ENCODE measurements at places on chromosomes 3 and 15.

DNA sequence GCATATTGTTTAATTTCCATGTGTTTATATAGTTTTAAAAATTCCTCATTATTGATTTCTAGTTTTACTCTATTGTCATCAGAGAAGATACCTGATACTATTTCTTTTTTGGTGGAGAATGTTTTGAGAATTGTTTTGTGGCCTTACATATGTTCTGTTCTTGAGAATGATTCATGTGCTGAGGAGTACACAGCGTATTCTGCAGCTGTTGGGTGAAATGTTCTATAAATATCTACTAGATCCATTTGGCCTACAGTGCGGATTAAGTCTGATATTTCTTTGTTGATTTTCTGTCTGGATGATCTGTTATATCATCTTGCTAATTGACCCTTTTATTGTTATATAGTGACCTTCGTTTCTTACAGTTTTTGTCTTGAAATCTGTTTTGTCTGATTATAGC, 109.7 kb downstream of the UBE2E2 start:
- no peak for DNase-seq

- DNase-seq, result no peak
Observed at GRCh38 chr3:149381173-149382100, 4.0 kb upstream of the TM4SF1 start.

- DNase-seq, result no peak
Observed at GRCh38 chr3:121504618-121505017, 41.2 kb downstream of the POLQ start.

DNA sequence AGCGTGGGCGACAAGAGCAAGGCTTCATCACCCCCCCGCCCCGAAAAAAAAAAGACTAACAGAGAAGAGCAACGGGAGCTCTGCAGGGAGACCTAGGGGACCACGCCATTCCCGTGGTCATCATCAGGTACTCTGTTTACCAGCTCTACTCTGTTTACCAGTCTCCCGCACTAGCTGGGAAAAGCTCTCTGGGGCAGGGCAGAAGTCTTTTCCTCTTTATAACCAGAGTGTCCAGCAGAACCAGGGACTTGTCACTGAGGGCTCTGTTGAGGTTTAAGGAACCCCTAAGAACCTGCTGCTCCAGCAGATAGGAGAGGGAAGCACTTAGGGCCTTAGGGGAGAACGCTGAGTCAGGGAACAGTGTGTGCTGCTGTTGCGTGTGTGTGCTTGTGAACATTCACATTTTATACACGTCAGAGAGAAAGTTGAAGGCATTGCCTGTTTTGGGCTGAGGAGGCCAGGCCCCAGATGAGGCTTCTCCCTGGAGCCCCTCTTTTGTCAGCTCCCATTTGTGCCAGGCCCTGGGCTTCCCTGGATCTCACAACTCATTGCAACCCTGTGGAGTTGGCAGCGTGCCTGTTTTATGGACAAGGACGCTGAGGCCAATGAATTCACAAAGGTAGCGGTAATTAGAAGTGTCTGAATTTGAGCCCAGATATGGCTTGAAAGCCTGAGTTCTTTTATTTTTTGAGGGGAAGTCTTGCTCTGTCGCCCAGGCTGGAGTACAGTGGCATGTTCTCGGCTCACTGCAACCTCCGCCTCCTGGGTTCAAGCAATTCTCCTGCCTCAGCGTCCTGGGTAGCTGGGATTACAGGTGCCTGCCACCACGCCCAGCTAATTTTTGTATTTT, 24.2 kb upstream of the ERICH6 start:
- DNase-seq, result no peak

Measured in NCI-H187 (cell line).